ENCODE measurements at places on chromosomes 12 and 14.

DNA sequence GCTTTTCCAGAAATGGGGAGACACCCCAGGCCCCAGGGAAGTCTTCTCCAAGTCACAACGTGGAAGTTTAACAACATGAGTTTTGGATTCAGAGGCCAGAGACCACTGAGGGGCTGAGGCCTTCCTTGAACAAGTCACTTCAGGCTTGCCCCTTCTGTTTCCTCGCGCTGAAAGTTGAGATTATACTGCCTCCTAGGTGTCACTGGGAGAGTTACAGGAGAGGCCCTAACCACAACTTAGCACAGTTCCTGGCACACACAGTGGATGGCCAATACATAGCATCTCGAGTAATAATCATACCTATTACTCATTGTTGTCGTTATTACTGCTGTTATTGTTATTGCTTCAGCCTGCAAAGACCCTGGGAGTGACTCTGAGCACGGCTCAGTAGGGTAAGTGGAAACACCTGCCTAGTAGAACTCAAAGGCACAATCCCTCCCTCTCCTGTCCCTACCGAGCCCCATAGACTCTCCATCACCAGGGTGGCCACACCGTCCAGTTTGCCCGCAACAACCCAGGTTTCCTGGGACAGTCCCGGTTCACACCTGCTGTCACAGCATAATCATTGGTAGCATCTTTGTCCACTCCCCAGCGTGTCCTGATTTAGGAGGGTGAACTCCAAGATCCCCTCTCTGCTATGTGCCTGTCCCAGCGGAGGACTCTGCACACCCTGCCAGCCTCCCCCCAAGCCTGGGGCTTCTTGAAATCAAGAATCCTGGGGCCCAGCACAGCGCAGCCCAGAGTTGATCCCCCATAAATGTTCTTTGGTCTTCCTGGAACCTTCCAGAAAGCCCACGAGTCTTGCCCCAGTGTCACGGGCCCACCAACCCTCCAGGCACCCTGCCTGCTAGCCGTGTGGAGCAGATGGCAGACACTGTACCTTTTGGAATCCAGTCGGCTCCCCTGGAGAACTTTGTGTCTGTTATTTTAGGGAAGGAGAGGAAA, 85.0 kb downstream of the SYNE3 start:
- DNase-seq = peak; percentile 26

GRCh38 chr14:103846543-103847450, 578 bp downstream of the PPP1R13B start:
- peak; percentile 15 for DNase-seq

- no peak for DNase-seq
Observed at GRCh38 chr12:123449249-123449733, 8.6 kb upstream of the SNRNP35 start.

GRCh38 chr12:3545121-3545796, 54.3 kb downstream of the PRMT8 start:
- no peak for DNase-seq

GRCh38 chr12:19186722-19187661, 57.5 kb downstream of the PLEKHA5 start:
- no peak for DNase-seq

DNA sequence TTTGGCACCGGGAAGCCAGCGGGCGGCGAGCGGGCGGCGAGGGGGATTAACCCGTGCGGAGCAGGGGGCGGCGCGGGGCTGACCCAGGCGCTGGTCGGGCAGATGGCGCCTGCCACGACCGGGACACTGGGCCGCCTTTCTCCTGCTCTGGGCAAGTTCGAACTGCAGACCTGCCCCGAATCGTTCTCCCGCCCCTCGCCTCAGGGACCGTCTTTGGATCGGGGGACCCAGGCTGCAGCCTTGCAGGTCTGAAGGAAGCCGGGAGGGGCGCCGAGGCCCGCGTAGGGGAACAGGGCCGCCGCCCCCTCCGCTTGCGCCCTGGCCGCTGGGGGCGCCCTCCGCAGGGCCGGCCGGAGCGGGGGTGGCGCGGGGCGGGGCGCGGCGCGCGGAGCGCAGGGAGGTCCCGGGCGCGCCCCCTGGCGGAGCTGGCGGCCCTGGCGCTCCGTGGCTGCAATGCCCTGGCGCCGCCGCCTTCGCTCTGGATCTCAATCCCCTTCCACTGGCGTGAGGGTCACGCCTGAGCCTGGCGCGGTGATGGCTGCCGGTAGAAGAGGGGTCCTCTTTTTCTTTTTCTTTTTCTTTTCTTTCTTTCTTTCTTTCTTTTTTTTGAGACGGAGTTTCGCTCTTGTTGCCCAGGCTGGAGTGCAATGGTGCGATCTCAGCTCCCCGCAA, 449 bp upstream of the LTBP2 start:
- DNase-seq = peak; percentile 87

- DNase-seq = no peak
Observed at GRCh38 chr14:90616313-90616712, 199.9 kb downstream of the TTC7B start.

DNA sequence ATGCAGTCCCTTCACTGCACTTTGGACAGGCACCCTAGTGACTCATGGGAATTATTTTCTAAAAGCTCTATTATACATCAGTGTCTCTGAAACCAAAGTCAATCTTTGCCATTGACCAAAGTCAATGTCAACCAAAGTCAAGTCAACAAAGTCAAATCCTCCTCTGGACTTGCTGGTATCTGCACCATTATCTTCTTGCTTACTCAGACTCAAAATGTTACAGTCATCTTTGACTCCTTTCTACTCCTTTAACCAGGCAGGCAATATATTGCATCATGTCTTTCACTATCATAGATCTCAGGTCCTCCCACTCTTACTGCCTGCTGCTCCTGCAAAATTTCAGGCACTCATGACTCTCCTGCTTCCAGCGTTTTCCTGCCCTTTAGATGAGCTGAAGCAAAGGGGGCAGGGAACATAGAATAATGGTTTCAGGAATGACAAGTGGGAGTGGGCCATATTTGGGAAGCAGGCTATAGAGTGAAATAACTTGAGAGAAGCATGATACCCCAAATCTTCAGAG, 39.2 kb downstream of the IGF1 start:
- DNase-seq = no peak

DNA sequence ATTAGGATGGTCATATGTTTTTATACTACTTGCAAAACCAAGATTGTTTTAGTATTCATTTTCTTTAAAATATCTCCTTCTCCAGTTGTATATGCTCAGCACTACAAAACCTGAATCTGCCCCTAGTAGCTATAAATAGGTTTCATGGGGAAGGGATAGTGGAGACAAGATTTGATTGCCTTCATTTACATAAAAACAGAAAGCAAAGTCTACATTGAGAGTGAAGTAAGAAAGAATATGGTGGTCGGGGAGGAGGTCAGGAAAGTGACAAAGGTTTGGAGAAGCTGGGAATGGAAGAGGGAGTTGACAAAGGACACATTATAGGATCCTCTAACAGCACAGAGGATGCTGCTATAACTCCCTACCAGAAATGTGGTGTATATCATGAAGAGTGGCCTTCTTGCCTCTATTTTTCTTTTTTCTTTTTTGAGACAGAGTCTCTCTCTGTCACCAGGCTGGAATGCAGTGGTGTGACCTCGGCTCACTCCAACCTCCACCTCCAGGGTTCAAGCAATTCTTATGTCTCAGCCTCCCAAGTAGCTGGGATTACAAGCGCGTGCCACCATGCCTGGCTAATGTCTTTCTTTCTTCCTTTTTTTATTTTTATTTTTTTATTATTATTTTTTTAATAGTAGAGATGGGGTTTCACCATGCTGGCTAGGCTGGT, 6.6 kb upstream of the LRP6 start:
- DNase-seq = no peak

- no peak for DNase-seq
Observed at GRCh38 chr12:95646781-95647190, 95.5 kb upstream of the USP44 start.

DNA sequence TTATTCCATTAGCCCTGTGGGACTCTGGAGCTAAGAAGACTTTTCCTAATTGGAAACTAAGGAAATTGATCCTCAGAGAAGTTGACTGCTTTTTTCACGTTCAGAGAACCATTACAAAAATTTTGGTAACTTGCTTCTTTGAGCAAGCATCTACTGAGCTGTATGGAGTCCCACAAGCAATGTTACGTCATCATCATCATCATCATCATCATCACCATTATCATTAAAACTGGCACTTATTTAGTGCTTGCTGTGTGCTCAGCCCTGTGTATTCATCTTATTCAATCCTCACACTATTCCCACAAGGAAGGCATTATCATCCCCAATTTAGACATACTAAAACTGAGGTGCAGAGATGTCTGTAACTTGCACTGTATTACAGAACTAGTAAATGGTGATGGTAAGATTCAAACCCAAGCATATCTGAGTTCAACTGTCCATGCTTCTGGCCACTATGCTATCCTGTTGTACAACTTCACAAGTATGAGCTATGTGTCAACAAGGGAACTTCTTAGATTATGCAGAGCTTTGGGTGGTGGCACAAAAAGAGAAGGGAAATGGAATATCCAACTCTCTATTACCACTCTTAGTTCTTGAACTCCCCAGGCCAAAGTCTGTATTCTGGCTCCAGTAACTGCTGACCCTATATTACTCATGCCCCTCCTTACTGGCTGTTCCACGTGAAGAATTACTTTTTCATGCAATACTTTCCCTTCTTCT, 6.3 kb downstream of the KRT1 start:
- no peak for DNase-seq

DNA sequence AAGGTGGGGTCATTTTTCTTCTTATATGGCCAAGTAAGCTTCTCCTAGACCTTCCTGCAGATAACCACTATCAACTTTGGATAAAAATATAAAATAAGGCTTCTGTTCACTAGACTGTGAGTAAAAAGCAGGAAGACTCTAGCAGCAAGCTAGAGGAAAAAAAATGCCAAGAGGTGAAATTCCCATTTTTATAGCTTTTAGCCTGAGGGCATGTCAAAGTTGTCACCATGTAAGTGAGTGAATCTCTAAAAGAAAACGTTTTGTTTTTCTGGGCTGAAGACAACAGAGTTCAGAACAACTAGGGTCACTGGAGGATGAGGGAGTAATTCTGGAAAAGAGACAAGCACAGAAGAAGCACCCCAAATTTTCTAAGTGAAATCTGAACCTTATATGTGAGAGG, 143.9 kb upstream of the DIO3 start:
- DNase-seq = no peak

- DNase-seq = peak; percentile 95
Observed at GRCh38 chr14:69398053-69398817, at the start of the genes ERH and SLC39A9. TSS of gene ERH (minus strand) at chr14:69398299. CDS start at chr14:69398233, 66 bp downstream. TSS of gene SLC39A9 (plus strand) at chr14:69398692. CDS start at chr14:69399370, 678 bp downstream.

- DNase-seq = no peak
Observed at GRCh38 chr14:54322701-54323337, 74.0 kb upstream of the CDKN3 start.

DNA sequence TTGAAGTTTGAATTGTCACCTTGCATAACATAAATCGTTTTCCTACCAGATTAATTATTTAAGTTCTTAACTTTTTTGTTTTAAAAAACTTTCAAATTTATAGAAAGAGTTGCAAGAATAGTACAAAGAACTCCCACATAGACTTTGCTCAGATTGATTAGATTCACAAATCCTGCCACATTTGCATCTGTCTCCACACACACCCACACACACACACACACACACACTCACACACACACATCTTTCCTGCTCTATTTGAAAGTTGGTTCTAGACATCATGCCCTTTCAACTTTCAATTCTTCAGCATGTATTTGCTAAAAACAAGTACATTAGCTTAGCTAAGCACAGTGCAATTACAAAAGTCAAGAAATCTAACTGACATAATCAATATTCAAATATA, 184.0 kb downstream of the ITPR2 start:
- no peak for DNase-seq

DNA sequence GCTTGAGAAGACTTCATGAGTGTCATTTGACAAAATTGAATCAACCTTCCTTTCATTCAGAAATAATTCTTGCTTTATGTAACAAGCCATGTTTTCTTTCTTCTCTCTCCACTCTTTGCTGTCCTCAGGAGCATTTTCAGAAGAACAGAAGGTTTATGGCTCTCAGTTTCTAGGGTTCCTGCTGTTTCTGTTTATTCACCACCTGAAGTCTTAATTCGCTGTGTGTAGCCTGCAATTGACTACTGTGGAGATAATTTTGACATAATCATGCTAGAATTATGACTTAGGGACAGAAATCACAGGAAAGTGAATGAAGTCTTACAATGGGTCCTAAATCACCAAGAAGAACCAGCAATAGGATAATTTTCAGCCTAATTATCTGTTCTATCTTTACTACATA, 7.2 kb upstream of the PLEKHG7 start:
- DNase-seq = no peak

- DNase-seq = no peak
Observed at GRCh38 chr12:109815225-109815624, 18.0 kb downstream of the TRPV4 start.

- no peak for DNase-seq
Observed at GRCh38 chr14:54650331-54650958, 83.5 kb downstream of the SAMD4A start.

DNA sequence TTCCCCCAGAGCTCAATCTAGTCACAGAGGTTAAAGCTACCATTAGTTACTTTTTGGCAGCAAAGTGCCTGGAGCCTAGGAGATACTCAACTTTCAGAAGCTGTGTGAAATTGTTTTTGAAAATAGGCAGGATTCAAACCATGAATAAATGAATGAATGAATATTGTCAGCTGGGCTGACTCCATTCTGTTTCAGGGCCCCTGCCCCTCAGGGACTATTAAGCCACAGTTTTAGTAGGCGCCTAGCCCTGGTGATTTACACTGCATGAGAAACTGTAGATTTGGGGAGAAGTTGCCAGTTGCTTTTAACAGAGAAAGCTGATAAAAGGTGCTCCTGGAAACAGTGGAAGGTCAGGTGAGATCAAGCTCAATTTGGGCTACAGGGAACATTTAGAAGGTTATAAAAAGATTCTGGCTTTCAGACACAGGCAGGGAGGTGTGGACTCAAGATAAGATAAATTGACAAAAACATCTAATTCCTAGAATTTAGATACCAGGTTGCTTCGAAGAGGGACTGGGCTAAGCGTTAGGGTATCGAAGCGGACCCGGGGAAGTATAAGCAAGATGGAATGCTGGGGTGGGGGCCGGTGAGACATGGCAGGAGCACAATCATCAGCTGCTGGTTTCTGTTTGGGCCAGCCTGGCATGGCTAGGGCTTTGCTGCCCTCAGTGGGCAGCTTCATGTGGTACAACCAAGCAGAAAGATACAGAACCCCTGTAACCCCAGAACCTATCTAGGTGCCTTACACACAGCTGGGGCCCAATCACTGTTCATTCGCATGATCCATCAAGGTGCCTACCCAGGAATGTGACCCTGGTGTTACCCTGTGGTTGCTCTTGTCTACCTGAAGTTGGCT, 14.9 kb upstream of the CELA1 start:
- no peak for DNase-seq

DNA sequence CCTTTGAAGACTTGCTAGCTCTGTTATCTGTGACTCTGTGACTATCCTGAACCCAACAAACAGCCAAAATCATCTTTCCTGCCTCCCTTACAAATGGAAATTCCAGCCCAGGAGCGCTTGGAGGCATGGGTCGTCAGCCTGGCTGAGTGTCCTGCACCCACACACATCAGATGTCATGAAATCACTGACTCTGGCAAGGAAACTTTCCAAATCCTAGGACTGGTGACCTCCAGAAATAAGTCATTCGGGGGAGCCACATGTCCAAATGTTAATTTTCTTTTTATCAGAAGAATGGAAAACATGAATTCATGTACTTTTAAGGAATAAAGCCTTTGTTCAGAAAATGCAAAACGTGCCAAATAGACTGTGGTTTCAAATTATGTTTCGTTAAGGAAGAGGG, 96.3 kb upstream of the EVL start:
- no peak for DNase-seq

Measured in activated CD4-positive, alpha-beta T cell treated with anti-CD3 and anti-CD28 coated beads for 48 hours (primary cell).